Activated naive CD8-positive, alpha-beta T cell treated with anti-CD3 and anti-CD28 coated beads, Interleukin-2, amount 50 U/mL, for 24 hours (primary cell): ENCODE measurements at places on chromosomes 2 and 18.
A peak's percentile ranks its signal among the peaks of the same experiment; 100 is the strongest.

- no peak overlapping the region for H3K4me3 ChIP-seq
- no peak for DNase-seq
- no peaks in the 10 kb centered on the region for H3K27me3 ChIP-seq
Observed at GRCh38 chr2:76491503-76491902, 780.8 kb upstream of the GCFC2 start.

- no peaks in the 10 kb centered on the region for H3K36me3 ChIP-seq
- H3K27ac ChIP-seq = peak overlapping the region; percentile 13
- H3K4me1 ChIP-seq = peaks cover 11% of the 10 kb centered on the region
- H3K27me3 ChIP-seq = no peaks in the 10 kb centered on the region
- no peak for DNase-seq
- no peak overlapping the region for H3K4me3 ChIP-seq
Observed at GRCh38 chr18:3984163-3984757, 470.8 kb downstream of the DLGAP1 start.

GRCh38 chr2:177476897-177477296 lies 84.3 kb downstream of the AGPS start:
- DNase-seq = no peak
- peaks cover 16% of the 10 kb centered on the region for H3K4me1 ChIP-seq
- H3K27ac ChIP-seq = no peak overlapping the region
- peaks cover 73% of the 10 kb centered on the region for H3K36me3 ChIP-seq

DNA sequence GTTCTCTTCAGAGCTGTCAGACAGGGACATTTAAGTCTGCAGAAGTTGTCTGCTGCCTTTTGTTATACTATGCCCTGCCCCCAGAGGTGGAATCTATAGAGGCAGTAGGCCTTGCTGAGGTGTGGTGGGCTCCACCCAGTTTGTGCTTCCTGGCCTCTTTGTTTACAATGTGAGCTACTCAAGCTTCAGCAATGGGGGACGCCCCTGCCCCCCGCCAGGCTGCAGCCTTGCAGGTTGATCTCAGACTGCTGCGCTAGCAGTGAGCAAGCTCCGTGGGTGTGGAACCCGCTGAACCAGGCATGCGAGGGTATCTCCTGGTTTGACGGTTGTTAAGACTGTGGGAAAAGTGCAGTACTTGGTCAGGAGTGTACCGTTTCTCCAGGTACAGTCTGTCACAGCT lies 24.0 kb upstream of the PAIP2B start:
- no peaks in the 10 kb centered on the region for H3K4me1 ChIP-seq
- peaks cover 36% of the 10 kb centered on the region for H3K27me3 ChIP-seq
- H3K27ac ChIP-seq = no peak overlapping the region
- H3K4me3 ChIP-seq = no peak overlapping the region

DNA sequence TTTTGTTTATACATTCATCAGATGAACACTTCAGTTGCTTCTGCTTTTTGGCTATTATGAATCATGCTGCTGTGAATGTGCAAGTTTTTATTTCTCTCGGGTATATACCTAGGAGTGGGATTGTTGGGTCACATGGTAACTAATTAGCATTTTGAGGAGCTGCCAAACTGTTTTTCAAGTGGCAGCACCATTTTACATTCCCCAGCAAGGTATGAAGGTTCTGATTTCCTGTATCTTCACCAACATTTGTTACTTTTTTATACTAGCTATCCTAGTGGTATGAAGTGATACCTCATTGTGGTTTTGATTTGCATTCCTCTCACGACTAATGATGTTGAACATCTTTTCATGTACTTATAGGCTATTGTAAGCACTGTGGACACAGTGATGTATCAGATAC lies 53.9 kb downstream of the DYNC1I2 start:
- no peak overlapping the region for H3K4me3 ChIP-seq
- peaks cover 39% of the 10 kb centered on the region for H3K36me3 ChIP-seq
- peaks cover 14% of the 10 kb centered on the region for H3K4me1 ChIP-seq
- H3K27me3 ChIP-seq = no peaks in the 10 kb centered on the region
- H3K27ac ChIP-seq = no peak overlapping the region
- no peak for DNase-seq

DNA sequence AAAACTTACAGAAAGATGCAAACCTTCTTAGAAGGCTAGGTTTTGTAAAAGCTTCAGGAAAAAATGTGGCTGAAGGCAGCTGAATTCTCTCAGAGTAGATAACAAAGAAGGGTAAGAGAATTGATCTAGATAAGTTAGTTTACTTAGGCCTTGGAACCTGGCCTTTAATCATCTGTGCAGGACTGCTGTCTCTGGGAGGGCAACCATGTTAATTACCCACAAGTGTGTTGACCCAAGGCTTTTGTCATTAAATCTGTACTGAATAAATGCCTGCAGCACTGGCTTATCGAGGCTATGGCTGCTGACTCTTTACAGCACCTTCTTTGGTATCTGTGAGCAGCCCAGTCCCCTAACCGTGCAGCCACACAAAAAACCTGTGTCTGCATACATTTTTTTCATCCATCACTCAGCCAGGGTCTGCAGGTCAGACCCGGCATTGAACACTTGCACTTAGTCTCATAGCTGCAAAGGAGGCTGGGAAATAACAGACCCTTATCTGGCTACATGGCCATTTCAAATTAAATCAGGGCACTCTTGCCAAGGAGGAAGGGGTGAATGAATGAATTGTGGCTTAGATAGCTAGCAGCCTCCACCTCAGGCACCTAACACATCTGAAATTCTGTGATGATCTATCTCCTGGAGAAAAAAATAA lies 120.2 kb upstream of the MSH2 start:
- H3K27me3 ChIP-seq = peaks cover 2% of the 10 kb centered on the region
- no peaks in the 10 kb centered on the region for H3K4me1 ChIP-seq
- no peak for DNase-seq
- H3K36me3 ChIP-seq = no peaks in the 10 kb centered on the region

GRCh38 chr18:7234091-7234490 lies 3.2 kb downstream of the LRRC30 start:
- no peaks in the 10 kb centered on the region for H3K4me1 ChIP-seq
- H3K36me3 ChIP-seq = no peaks in the 10 kb centered on the region
- DNase-seq = no peak
- H3K27ac ChIP-seq = no peak overlapping the region

GRCh38 chr2:226600184-226600583 lies 199.4 kb downstream of the IRS1 start:
- H3K4me1 ChIP-seq = peaks cover 4% of the 10 kb centered on the region
- H3K27ac ChIP-seq = no peak overlapping the region
- DNase-seq = no peak
- H3K27me3 ChIP-seq = peaks cover 13% of the 10 kb centered on the region
- no peaks in the 10 kb centered on the region for H3K36me3 ChIP-seq
